Nucleus accumbens (tissue), 56 donors: ENCODE measurements at places on chromosomes 13 and 19.

- no peak for DNase-seq
Measured at GRCh38 chr13:91360246-91360751, 12.8 kb downstream of the MIR17HG start.

GRCh38 chr13:25046985-25047511, 48.9 kb upstream of the PABPC3 start:
- DNase-seq, result peak; percentile 65

- DNase-seq, result peak; percentile 6
Measured at GRCh38 chr19:17687141-17687856, 855 bp downstream of the UNC13A start.

- no peak for DNase-seq
Measured at GRCh38 chr19:1896508-1896907, 8.7 kb upstream of the ADAT3 start.

DNA sequence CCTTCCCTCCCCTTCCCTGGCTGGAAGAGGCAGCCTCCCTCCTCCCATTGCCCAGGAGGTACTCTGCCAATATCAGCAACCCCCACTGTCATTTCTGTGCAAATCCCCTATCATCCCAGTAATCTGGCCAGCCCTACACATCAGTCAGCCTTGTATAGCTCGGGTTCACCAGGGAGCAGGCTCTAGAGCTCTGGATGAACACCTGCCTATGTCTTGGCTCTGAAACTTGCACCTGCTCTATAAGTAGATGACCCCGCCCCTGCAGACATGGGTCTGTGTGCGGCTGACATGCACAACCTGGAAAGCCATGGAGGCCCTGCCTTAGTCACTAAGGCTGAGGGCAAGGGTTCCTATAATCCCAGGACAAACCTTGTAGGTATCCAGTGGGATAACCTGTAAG, 1042.9 kb downstream of the UQCRFS1 start:
- no peak for DNase-seq

GRCh38 chr19:8642561-8642960, 12.1 kb downstream of the NFILZ start:
- DNase-seq, result no peak

DNA sequence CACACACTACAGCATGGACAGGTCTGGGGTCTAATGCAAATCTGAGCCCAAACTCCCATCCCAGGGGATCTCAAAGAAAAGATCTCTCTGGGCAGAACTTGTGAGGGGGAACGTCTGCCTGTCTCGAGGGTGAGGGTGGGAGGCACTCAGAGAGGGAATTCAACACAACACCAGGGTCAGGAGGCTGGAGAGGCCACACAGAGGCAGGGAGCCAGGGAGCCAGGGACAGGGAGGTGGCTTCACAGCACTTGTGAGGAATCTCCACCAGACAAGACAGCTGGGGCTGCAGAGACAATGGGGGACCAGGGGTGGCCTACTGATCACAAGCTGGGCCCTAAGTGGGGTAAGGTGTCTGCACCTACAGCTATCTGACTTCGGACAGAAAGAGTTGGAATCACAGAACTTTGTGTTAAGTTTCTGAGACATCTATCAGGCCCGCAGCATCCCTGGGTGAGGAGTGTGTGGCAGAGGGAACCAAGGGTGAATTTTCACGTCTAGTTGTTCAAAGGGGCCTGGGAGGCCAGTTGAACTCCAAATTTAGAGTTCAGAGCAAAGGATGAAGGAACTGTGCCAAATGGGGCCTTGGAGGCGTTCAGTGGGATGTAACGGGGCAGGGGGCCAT, 12.7 kb upstream of the AKAP8L start:
- no peak for DNase-seq

DNA sequence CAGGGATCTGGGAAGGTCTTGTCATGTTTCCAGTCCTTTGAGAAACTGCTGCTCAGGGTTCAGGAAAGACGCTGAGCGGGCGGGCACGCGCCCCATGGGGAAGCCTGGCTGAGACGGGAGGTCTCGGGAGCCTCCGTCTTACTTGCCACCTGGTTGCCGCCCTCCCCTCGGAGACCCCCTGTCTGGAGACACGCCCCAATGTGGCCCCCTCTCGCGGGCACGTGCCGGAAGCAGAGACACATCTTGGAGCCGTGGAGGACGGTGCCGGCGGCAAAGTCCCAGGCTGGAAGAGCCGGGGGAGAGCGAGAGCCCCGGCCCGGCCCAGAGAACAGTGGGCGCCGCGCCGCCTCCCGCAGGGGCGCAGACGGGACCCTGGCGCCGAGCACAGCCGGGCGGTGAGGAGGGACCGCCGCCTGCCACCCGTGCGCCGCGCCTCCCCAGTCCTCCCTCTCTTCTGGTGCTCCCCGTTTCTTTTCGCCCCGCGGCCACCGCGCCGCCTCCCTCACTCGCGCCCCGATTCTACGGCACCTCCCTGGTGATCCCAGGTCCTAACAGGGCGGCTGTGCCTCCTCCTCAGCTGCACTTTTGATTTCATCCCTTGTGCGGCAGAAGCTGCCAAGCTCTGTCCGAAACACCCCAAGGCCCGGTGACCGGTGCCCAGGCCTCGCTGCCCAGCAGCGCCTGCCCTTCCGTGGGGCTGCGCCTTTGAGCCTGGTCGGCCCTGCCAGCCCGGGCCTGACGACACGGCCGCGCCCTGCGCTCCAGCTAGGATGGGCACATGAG, 15.5 kb downstream of the GJB2 start:
- no peak for DNase-seq

- DNase-seq, result no peak
Measured at GRCh38 chr19:34228347-34228746, 26.0 kb upstream of the GARRE1 start.

- peak; percentile 4 for DNase-seq
Measured at GRCh38 chr19:5624018-5624663, 1.3 kb downstream of the SAFB start.
